Stimulated activated CD4-positive, alpha-beta T cell treated with anti-CD3 and anti-CD28 coated beads, TNF-alpha, amount 100 ng/mL, for 1 hour (primary cell): ENCODE measurements at places on chromosomes 1 and 21.

- DNase-seq = no peak
Observed at GRCh38 chr1:53061859-53062707, at the start of gene PODN. Gene PODN, plus strand, starts transcription at chr1:53062213. Its CDS starts 7,643 bp downstream, at chr1:53069856.

GRCh38 chr1:19130468-19130867 is 79.6 kb downstream of the UBR4 start:
- DNase-seq = no peak

GRCh38 chr1:176841238-176841637 is 323.3 kb downstream of the ASTN1 start:
- DNase-seq = no peak

DNA sequence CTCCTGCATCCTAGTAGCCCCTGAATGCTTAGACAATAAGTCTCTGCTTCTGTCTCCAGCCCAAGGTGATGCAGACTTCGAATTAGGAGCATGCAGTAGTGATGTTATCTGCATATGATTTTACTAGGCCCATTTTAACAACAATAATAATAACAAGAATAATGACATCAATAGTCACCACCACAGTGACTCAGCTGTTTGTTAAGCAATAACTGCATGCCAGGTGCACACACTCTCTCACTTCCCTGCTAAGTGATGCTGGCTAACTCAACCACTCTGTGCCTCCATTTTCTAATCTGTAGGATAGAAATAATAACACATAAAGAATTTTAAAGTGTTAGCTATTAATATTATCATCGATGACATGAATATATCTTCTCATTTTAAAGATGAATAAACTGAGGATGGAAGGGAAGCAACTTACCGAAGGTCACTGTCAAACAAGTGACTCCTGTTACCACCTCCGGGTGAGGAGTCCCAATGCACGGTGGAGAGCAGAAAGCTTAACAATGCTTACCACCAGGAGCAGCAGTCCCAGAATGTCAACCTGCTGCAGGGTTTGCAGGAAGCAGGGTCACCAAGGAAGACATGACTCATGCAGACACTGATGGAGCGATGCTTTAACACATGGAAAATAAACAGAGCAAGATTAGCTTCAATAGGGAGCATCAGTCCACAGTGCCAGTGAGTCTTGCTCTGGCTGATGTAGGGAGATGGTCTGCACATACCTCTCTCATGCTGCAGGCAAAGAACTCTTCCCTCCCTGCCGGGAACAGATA is 290.2 kb downstream of the SPATA17 start:
- no peak for DNase-seq

DNA sequence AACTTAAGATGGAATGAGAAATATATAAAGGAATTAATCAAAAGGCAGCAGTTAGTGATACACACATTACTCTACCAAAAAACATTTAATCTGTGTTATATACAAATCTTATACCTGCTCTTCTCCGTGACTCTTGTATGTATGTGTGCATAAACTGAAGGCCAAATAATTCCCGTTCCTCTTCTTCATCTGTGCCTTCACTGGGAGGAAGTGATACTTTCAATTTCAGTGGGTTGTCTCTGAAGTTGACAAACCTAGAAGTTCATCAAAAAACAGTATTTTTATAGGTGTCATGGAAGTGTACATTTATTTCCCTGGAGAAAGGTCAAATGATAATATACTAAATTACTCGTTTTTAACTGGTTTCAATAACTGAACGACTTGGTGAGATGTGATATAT is 19.3 kb downstream of the TRMT13 start:
- no peak for DNase-seq

DNA sequence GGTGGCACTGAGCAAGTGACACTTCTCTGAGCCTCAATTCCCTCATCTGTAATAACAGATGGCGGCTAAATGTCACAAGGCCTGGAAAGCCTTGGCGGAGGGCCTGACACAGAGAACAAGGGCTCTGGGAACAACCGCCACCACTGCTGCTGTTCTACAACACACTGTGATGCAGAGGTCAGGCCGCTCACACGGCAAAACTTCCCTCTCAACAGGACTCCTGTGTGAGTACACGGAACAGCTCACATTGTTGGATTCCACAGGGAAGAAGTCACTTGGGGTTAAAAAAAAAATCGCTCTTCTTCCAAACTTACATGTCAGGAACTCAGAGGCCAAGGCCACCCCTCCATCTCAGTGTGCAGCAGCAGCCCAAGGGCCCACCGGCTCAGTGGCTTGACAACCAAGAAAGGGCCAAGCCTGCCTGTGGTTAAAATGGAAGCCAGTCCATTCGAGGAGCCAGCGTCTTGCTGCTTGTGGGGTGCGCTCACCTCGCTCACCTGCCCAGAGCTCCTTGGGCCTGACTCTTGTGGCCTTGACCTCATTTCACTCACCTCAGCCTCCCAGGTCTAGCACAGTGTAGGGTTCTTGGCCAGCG is 101.1 kb downstream of the RAVER2 start:
- no peak for DNase-seq

GRCh38 chr1:90705956-90706355 is 11.1 kb downstream of the BARHL2 start:
- no peak for DNase-seq

- DNase-seq = no peak
Observed at GRCh38 chr1:17393230-17393629, 21.2 kb downstream of the PADI6 start.

DNA sequence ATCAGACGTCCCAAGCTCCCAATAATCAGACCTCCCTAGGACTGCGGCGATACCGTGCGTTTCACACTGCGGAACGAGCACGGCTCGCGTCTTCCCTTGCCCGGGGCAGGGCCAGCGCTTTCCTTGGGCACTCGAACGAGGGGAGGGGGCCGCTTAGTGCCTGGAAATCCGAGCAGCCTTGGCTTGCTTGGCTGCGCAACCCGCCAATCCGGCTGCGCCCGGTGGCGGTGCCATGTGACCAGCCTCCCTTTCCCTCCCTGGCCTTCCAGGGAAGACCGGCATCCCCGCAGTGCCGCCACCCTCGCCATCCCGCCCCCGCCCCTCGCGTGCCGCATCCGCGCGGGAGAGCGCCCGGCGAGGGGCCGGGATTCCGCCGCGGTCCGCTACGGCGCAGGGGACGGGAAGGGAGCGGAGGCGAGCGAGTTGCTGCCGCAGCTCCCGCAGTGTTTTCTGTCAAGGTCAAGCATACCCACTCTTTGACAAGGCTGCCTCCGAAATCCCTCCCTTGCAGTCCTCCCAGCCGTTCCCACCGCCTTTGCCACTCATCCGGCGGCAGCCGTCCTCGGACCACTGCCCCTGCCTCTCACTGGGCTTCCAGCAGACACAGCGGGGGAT is 8.3 kb upstream of the RNF19B start:
- DNase-seq = no peak

GRCh38 chr1:230140221-230141020 is 73.4 kb downstream of the GALNT2 start:
- DNase-seq = no peak
